ENCODE measurements at places on chromosomes 1 and 21.

DNA sequence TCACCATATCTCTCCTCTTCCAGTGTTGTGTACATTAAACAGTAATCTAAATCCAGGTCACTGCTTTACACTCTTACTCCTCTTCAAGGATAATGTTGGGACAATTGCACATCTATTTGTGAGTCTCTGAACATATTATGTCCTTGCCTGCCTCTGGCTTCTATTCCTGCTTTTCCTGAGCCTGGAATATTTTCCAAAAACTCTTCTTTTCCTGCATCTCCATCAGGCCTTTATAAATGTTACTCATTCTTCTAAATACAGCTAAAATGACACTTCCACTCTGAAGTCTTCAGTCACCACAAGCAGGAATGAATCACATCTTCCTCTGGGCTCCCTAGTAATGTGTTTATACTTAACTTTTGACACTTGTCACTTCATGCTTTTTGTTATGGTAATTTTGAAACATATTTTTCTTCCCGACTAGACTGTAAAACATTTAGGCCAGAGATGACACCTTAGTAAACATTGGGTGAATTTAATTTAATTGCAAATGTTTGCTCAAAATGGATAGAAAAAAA, 396.0 kb downstream of the LRRIQ3 start:
- no peak overlapping the region for H3K27ac ChIP-seq
- no peaks in the 10 kb centered on the region for H3K27me3 ChIP-seq
- no peak overlapping the region for H3K4me3 ChIP-seq
- no peaks in the 10 kb centered on the region for H3K36me3 ChIP-seq

DNA sequence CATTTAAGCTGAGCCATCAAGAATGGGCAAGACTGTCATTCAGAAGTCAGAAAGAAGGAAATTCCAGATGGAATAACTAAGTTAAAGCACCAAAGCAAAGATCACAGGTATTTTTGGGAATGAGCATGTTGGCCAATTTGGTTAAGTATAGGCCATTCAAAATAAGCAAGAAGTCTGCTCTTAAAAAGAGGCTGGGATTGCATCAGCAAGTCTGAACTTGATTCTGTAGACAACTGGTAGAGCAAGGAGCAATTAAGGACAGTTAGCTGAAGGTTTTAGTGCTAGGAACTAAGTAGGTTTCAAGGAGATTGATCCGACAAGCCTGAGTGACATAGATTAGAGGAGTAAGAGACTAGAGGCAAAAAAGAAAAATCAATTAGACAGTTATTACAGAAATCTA, 8.4 kb downstream of the ANKRD45 start:
- no peak overlapping the region for H3K4me3 ChIP-seq
- no peaks in the 10 kb centered on the region for H3K36me3 ChIP-seq
- no peaks in the 10 kb centered on the region for H3K4me1 ChIP-seq

DNA sequence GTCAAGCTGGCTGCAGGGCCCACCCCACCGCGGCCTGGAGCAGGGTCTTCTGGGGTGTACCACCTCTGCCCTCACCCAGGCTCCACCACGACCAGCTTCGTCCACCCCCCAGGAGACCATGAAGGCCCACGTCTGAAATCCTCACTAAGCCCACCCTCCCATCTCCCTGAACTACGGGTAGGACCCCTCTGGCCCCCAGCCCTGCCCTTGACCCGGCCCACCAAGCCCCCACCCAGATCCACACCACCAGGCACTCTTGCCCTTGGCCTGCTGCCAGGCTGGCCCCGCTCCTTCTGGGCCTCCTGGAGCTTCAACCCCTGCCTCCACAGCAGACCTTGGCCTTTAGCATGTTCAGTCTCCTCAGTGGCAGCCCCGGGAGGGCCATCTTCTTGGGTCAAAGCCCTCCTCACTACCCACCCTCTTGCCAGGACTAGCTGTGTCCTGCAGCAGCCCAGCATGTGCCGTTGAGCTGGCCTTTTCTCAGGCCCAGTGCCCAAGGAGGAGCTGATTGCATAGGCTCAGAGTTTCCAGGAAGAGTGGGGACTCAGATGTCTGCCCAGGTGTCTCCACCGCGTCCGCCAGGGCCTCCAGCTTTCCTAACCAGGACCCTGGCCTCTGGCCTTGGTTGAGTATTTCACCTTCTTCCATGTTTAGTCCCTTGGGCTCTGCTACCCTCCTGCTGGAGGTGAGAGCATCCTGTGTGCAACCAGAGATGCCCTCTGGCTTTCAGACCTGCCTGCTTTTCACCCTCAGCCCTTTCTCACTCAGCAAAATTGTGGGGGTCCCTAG, 17.7 kb upstream of the SAMD11 start:
- no peak for DNase-seq
- no peak overlapping the region for H3K27ac ChIP-seq
- H3K27me3 ChIP-seq: peaks cover 29% of the 10 kb centered on the region
- peak overlapping the region; percentile 73 for H3K4me3 ChIP-seq
- peaks cover 9% of the 10 kb centered on the region for H3K36me3 ChIP-seq
- no peaks in the 10 kb centered on the region for H3K4me1 ChIP-seq

DNA sequence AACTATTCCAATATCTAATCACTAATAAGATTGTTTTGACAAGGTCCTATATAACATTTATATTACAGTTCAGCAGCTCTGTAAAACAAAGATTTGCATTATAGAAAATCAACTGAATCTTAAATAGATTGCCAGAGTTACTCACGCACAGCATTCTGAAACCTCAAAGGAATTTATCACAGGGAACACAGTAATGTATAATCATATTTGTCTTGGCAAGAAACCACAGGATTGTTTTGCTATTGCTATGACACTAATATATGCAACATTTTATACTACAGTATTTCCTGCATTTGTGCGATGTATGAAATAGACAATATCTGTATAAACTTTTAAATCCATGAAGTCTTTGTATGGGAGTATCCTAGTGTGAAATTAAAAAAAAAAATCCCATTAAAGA, 101.4 kb downstream of the PLPPR5 start:
- no peak overlapping the region for H3K4me3 ChIP-seq
- no peaks in the 10 kb centered on the region for H3K4me1 ChIP-seq
- no peak for DNase-seq

- H3K36me3 ChIP-seq: peaks cover 14% of the 10 kb centered on the region
- H3K27ac ChIP-seq: no peak overlapping the region
- H3K27me3 ChIP-seq: no peaks in the 10 kb centered on the region
- H3K4me1 ChIP-seq: no peaks in the 10 kb centered on the region
- DNase-seq: no peak
Measured at GRCh38 chr1:15489052-15489736, 13.3 kb downstream of the CELA2B start.

GRCh38 chr1:147162093-147162492, 10.2 kb downstream of the PRKAB2 start:
- H3K27ac ChIP-seq: no peak overlapping the region
- H3K4me3 ChIP-seq: no peak overlapping the region
- no peaks in the 10 kb centered on the region for H3K4me1 ChIP-seq
- H3K36me3 ChIP-seq: peaks cover 63% of the 10 kb centered on the region

DNA sequence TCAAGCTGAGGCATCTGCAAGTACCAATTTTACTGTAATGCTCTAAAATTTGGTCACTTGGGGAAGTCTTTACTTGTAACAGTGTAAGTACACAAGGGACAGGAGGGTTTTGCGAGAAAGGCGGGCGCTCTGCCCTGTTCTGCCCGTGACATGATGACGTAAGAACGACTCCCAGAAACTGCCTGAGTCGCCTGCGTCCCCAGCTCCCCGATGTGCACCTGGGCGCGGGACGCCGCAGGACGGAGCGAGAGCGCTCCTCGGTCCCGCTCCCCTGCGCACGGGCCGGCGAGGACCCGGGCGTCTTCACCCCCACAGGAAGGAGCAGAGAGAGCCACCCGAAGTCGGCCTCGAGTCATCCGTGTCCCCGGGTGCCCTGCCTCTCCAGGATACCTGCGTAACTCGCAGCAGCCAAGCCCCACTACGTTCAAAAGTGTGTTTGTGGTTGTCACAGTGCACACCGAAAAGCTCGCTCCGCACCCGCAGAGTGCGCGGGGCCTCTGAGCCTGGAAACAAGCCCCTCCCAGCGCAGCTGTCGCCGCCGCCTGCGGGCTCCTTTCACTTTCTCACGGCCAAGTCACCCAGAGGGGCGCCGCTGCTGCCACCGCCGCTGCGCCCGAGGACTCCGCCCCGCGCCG, 3.3 kb upstream of the ZBTB18 start:
- peaks cover 22% of the 10 kb centered on the region for H3K4me1 ChIP-seq
- peaks cover 21% of the 10 kb centered on the region for H3K36me3 ChIP-seq
- H3K27ac ChIP-seq: peak overlapping the region; percentile 99
- H3K27me3 ChIP-seq: peaks cover 17% of the 10 kb centered on the region

All from central memory CD8-positive, alpha-beta T cell (primary cell).